ENCODE measurements at places on chromosomes 1 and 21.
A peak's percentile ranks its signal among the peaks of the same experiment; 100 is the strongest.

GRCh38 chr1:63668298-63668697 is 75.1 kb downstream of the PGM1 start:
- no peak for DNase-seq

- DNase-seq: no peak
Measured at GRCh38 chr1:38783640-38784229, 75.8 kb downstream of the RRAGC start.

GRCh38 chr1:154418062-154418921 is 13.1 kb downstream of the IL6R start:
- DNase-seq: no peak

DNA sequence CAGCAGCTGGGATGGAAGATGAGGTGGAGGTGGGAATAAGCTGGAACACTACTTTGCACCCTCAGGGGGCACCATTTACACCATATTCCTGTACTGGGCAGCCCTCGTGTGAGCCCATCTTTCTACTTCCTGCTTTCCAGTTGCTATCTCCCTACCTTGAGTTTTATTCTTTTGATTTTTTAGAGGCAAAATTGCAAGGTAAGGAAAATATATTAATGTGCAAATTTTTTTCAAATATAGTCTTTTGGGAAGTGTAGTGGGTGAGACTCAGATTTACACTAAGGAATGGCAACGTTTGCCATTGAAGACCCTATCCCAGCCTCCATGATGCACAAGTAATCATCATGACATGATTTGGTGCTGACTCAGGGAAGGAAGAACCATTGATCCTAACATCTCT is 31.1 kb upstream of the DUSP23 start:
- DNase-seq: no peak

- no peak for DNase-seq
Measured at GRCh38 chr1:70979881-70980280, 67.7 kb downstream of the PTGER3 start.

GRCh38 chr1:197103300-197103699 is 36.2 kb upstream of the F13B start:
- DNase-seq: no peak

GRCh38 chr1:118859999-118860398 is 128.1 kb downstream of the TBX15 start:
- DNase-seq: no peak

DNA sequence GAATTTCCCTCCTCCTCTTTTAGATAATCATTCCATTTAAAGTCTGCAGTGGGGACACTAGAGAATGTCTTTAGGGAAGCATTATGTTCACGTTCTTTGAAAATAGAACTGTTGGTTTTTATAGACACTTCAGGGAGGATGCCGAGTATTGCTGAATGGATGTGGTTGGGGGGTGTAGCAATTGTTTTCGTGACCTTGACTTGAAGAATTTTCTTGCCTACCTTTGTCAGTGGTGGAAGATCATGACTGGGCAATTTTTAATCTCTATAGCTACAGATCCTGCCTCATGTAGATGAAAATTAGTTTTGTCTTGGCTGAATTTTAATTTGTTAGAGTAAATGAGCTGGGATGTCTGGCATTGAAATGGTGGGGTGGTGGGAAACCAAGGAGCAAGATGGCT is 3.8 kb downstream of the SMG7 start:
- DNase-seq: no peak

DNA sequence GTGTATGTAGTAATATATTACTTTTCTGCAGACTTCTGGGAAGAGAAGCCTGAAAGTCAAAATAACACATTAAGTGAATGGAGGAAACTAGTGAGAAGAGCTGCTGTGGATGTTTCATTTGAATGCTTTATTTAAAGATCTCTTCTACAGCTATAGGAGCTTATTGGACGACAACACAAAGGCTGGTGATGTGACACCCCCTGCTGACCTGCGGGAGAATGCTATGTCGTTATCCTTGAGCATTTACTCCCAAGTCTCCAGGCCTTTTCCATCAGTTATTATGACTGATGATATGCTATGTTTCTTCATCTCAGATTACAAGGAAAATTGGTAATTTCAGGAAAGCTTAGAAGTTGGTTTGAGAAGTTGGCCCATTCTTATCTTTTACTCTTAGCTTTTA is 22.3 kb upstream of the PLA2G4A start:
- no peak for DNase-seq

DNA sequence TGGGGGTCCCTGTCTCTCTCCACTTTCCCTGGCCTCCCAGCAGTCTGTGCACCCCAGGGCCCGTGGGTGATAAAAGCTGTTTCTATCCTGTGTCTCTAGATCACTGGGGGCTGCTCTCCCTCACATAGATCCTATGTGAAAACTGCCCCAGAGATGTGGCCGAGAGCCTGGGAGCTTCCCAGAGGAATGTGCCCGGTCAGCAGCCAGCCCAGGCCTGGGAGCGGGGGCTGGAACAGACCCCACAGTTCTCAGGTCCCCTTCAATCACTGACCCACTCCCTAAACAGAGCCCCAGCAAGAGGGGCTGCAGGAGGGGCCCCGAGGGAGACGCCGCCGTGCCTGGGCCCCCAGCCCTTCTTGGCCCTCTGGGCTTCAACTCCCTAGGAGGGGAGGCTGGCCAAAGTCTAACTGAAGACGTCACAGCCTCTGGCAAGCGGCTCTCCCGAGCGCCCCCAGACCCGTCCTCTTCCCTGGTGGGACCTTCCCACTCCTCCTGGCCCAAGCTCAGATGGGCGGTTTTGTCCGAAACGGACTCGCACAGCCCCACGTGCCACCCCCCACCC is 403 bp downstream of the MXRA8 start:
- DNase-seq: no peak

GRCh38 chr1:8389958-8390535 is 72.1 kb downstream of the SLC45A1 start:
- DNase-seq: no peak

GRCh38 chr1:238652346-238652968 is 733.9 kb upstream of the CHRM3 start:
- DNase-seq: no peak

- DNase-seq: no peak
Measured at GRCh38 chr1:36080801-36081200, 3.1 kb upstream of the TEKT2 start.

- DNase-seq: peak; percentile 26
Measured at GRCh38 chr1:9894115-9894514, 16.0 kb downstream of the CTNNBIP1 start.

- no peak for DNase-seq
Measured at GRCh38 chr1:234531151-234531635, 52.2 kb upstream of the TARBP1 start.

Measured in SW 1271 (cell line).